NCI-H1105 (cell line): ENCODE measurements at places on chromosomes 12 and 14.

DNA sequence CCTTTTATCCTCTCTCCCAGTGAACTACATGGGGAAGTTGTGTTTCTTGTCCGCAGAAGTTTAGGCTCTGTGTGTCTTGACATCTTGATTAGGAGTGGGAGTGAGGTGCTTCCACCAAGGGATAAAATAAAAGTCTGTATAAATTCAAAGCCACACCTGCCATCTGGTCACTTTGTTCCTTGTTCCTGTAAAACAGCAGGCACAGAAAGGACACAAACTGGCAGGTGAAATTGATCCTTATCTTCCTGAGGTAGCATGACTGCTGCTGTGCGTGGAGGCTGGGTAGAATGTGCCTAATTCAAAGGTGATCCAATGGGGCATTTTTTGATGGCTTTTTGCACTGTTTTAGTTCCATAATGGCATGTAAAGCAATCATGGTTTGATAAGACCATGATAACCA, 104.3 kb upstream of the KITLG start:
- DNase-seq, result no peak

DNA sequence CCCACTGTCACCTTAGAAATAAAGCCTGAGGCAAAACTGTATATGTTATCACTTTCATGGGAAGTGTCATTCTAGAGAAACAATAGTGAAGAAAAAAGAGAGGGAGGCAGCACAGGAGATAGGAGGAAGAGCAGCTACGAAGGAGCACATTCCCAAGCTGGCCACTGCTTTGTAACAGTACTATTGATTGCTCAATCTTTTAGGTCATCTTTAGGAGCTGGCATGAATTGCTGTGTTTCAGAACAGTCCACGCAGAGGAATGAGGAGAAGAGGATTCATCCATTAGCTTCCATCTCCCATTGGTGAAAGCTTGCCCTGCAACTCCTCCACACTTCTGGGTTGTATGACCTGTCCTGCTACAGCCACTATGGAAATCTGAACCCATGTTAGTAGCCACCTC, 372.5 kb upstream of the DDHD1 start:
- DNase-seq, result no peak

- no peak for DNase-seq
Measured at GRCh38 chr14:89339579-89339978, 77.5 kb downstream of the FOXN3 start.

DNA sequence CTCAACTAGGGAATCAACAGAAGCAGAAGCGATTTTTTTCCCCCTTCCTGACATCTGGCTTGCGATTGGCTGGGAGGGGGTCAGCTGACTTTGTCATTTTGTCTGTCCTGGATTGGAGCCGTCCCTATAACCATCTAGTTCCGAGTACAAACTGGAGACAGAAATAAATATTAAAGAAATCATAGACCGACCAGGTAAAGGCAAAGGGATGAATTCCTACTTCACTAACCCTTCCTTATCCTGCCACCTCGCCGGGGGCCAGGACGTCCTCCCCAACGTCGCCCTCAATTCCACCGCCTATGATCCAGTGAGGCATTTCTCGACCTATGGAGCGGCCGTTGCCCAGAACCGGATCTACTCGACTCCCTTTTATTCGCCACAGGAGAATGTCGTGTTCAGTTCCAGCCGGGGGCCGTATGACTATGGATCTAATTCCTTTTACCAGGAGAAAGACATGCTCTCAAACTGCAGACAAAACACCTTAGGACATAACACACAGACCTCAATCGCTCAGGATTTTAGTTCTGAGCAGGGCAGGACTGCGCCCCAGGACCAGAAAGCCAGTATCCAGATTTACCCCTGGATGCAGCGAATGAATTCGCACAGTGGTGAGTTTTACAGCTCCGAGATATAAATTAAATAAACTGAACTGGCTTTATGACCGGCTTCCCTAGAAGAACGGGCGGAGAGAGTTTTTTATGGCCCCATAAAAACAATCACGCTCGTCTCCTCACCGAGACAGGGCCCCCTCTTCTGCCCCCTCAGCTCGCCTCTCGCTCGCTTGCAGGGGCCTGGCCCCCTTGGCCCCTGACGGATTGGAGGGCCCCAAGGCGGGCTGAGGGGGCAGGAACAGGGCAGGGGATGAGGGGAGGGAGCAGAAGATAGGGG, at the start of gene HOXC6:
Gene HOXC6 (plus strand): TSS at position 127 of the 888 bp plus-strand sequence. CDS start 82 bp downstream, at position 209.
- DNase-seq, result no peak

- no peak for DNase-seq
Measured at GRCh38 chr14:69673104-69673503, 61.7 kb downstream of the SUSD6 start.
